ENCODE measurements at places on chromosomes 1 and 21.

DNA sequence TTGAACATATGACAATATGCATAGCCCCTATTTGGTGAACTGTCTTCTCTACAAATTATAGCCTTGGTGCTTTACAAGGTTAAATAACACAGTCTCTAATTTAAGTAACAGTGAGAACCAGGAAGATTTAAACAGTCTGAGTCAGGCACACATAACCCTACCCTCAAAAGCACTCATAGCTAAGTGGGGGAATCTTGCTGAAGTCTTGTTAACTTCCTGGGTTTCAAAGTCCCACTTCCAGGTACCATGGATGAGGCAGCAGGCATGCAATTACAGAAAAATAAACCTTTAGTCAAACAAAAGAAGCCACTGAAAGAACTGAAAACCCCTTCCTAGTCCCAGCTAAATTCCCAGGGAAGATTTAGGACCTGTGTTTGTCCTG is 147.6 kb downstream of the PBX1 start:
- no peak for DNase-seq

- DNase-seq = peak; percentile 58
These were observed 57.5 kb downstream of the CASQ2 start for GRCh38 chr1:115710859-115711624.

- DNase-seq = no peak
These were observed 27.8 kb upstream of the RGS16 start for GRCh38 chr1:182631954-182632353.

GRCh38 chr1:237507005-237507404 is 383.7 kb downstream of the ZP4 start:
- no peak for DNase-seq

DNA sequence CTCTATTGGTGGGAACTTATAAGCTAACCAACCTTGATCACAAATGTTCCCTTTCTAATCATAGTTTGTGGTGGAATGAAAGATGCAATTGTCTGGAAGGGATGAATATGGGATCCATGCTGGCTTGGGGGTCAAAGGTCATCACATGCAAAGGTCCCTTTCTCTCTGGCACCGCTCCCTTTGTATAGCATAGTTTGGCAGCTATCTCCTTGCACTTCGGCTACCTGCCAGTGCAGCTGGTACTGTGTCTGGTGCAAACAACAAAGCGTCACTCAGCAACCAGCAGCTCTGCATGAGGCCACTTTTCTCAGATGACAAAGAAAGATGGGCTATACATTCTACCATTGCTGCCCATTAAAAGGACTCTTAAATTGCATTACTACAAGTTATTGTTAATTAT is 188.2 kb upstream of the NFIA start:
- DNase-seq = peak; percentile 6

GRCh38 chr21:38322311-38322950 is 65.6 kb downstream of the KCNJ15 start:
- no peak for DNase-seq

DNA sequence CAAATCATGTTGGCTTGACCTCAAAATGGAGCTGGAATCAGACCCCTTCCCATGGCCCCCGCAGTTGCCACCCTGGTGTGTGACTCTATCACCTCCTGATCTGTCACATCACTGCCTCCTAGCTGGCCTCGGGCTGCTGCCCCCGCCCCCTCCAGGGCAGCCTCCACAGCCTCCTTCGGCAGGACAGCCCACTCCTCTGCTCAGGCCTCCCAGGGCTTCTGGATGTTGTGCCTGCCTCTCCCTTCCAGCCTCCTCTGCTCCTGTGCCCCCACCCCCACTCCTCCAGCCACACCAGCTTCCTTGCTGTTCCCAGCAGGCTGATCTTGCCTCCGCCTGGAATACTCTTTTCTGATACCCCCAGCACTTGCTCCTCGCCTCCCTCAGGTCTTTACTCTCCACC is 134.4 kb upstream of the EDN2 start:
- DNase-seq = no peak

- DNase-seq = no peak
These were observed 3.9 kb upstream of the SFN start for GRCh38 chr1:26858891-26859640.

DNA sequence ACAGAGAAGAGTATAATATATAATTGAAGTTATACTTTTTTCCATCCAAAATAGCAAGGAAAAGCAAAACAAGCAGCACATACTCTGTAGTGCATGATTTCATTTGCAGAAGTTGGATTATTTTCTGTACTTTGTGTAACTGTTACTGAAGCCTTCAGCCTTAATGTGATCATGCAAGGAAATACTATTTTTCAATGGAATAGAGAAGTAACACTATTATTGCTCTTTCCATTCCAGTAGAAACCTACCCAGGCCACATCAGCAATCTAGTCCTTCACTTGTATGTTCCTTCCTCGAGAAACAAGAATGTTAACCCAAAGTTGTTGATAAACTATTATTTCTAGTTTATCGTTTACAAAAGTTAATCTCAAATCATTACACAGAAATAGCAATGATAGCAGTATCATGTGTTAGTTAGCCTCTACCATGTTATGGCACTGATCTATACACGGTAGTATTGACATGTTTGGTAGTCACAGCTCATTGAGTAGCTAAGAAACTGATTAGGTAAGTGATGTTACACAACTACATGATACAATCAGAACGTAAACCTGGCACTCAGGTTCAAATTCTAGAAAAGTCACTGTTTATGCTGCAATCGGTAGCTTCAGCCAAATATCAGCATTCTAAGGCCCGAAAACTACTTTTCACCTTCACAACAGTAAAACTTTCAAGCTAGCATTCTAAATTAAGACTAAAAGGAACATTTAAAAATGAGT is 37.6 kb upstream of the CHRM3 start:
- no peak for DNase-seq

- DNase-seq = no peak
These were observed 11.4 kb upstream of the SLAMF1 start for GRCh38 chr1:160658162-160658813.

DNA sequence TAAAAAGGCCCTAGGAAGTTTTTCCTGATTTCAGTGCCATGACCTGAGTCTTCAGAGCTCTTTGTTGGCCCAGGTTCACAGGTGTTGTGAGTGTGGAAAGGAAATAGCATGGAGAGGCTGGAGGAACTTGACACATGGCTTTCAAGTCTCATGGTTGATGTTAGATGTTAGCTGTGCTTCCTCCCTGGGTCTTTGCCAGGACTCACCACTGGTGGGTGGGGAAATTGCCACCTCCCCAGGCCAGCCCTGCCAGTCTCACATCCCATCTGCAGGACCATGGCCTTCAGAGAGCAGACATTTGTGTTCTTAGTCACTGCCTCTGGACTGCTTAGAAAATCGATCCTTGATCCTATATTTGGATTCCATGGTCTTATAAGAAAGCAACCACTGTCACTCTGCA is 383.2 kb downstream of the DISC1 start:
- DNase-seq = no peak

DNA sequence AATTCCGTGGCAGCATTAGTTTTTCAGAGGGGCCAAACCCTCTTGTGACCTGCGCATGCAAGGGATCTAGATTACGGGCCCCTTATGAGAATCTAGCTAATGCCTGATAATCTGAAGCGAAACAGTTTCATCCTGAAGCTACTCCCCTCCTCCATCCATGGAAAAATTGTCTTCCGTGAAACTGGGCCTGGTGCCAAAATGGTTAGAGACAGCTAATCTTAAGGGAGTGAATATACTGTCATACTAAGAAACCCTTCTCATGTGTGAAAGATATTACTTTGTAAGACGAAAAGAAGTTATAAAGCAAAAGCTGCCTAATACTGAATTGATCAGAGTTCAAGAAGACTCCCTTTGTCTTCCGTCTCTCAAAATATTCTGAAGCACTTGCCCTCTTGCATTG is 166.3 kb downstream of the DUSP10 start:
- DNase-seq = no peak

GRCh38 chr1:150005606-150006005 is 4.9 kb downstream of the OTUD7B start:
- no peak for DNase-seq

All from SW480 (cell line).